Kidney (tissue), 22 donors: ENCODE measurements at places on chromosomes 2 and 18. TPM values are rescaled to one million over a fixed set of nuclear protein-coding genes. Genes with fewer than 3 reads are reported as not detected.

DNA sequence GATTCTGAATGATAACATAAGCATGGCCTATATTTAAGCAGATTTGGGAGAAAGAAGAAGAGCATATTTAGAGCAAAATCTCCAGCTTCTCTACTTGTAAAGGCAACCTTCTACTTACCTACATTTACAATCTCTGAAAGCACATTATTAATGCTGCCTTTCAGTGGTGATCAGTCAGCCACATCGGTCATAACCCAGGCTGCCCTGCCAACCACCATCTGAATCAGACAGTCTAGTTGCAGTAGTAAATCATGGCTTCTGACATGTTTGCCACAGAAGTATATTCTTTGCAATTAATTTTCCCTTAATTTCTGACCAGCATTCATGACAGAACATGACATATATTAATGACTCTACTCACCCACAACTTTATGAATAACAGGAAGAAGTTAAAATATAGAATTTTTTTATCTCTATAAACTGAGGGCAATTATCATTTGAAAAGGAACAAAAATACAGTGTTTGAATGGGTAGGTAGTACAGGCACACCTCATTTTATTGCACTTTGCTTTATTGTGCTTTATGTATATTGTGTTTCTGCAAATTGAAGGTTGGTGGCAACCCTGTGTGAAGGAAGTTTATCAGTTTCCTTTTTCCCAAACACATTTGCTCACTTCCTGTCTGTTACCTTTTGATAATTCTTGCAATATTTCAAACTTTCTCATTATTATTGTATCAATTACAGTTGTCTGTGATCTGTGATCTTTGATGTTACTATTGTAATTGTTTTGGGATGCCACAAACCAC, 531.6 kb upstream of the CHAC2 start:
- DNase-seq = peak; percentile 70

- DNase-seq = no peak
These were observed 168.8 kb downstream of the THADA start for GRCh38 chr2:43427032-43427424.

DNA sequence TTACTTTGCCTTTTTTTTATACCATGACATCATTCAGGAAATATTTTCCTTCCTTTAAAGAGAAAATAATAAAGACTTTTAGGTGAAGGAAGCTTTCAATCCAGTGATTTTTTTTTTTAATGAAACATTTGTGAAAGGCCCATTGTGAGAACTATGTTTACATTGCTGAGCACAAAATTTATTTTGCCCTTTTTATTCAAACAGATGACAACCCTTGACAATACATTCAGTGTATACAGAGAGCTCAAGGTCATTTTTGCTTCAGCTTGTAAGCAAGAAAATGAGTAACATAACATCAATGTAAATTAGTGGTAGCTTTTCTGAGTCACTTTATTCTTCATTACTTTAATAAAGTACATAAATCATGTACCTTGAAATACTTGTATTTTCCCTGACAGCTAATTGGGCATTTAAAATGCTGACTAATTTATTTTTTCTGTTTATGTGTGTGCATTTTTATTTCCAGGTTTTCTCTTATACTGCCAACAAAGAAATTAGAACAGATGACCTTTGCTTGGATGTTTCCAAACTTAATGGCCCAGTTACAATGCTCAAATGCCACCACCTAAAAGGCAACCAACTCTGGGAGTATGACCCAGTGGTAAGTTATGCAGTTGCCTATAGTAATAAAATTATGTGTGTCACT, 121.6 kb downstream of the GALNT1 start:
- no peak for DNase-seq

DNA sequence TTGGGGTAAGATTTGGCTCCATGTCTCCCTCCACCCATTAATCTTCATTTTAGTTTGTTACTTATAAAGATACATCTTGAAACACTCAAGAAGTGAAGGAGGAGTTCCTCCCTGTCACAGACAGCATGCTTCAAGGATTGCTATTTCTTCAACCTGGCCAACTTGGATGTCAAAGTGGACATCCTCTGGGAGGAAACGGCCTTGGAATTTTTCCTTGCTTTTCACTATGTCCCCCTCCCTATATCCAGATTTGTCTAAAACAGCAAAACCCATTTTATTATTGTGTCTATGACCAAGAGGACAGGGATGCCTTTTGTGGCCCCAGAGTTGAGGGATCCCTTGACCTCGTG, 242.9 kb downstream of the LPIN1 start:
- no peak for DNase-seq

Gene GAD1
- total RNA-seq = 1.1 TPM

- no peak for DNase-seq
These were observed 162.3 kb downstream of the MREG start for GRCh38 chr2:215851082-215851481.

DNA sequence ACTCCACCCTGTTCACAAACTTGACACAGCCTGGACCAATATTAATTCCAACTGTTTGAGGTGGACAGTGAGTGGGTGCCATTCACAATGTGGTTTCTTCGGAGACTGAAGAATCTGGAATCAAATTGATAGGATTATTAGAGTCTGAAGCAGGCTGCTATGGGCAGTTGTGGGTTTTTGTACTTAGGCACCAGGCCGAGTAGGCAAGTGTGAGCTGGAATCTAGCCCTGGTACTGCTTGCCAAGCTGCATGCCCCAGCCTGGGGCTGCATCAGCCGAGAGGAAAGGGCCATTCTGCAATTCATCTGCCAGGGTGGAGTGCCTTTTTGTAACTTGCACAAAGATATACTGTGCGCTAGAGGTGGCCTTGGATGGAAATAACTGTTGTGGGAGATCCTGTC, 654.7 kb upstream of the FANCL start:
- DNase-seq = no peak

DNA sequence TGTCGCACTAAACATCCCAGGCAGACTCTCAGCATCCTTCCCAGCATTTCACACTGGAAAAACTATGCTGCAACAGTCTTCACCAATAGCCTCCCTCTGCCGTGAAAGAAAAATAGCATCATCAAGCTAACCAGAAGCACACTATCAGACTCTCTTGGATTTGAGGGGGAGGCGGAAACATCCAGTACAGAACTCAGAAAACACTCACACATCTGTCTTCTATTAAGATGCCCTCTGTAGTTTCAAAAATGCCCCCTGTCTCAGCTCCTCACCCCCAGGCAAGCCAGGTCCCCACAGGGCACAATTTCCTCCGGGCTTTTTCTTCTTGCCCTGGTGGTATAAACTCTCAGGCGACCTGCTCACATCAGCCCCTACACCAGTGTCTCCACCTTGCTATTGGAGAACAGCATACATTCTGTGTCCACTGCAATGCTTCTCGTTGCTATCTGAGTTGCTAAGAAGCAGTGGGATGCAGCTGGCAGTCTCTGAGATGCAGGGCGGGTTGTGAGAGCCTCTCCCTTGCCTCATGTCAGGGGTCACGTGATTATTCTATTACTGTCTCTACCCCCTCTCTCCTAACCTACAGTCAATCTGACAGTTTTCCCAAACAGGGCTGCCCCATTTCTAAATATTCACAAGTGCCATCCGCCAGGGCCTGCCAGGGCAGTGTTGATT, 189.9 kb downstream of the INO80D start:
- no peak for DNase-seq

DNA sequence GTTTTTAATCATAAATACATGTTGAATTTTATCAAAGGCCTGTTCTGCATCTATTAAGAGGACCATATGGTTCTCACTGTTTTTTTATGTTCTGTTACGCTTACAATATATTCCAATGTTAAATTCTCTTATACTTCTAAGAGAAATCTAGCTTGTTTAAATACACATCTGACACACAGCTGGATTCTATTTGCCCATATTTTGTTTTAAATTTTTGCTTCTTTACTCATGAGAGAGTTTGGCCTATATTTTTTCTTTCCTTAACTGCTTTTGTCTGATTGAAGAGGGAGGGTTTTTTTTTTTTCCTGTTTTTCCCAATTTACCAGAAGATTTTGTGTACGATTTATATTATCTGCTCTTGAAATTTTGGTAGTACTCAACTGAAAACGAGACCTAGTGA, 34.9 kb downstream of the RNF144A start:
- no peak for DNase-seq

Gene FRZB
- total RNA-seq = 12.9 TPM

DNA sequence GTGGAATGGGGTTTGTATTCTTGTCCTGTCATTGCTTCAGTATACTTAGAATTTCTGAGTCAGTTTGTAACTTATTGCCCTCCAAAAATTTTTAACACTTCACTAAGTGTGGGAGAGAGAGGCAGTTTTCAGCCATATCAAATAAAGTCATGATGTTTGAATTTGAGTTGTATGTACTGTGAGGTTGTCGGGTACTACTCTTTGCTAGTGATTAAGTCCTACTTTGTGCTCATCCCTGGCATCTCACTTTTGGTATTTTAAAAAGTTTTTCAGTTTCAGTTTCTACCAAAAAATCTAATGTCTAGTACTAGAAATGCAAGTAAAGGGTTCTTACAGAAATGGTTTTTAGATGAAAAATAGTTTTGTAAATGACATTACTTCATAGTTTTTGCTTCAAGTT, 40.7 kb downstream of the EIF5B start:
- no peak for DNase-seq

- DNase-seq = no peak
These were observed 640.7 kb upstream of the ACVR2A start for GRCh38 chr2:147204102-147204501.

DNA sequence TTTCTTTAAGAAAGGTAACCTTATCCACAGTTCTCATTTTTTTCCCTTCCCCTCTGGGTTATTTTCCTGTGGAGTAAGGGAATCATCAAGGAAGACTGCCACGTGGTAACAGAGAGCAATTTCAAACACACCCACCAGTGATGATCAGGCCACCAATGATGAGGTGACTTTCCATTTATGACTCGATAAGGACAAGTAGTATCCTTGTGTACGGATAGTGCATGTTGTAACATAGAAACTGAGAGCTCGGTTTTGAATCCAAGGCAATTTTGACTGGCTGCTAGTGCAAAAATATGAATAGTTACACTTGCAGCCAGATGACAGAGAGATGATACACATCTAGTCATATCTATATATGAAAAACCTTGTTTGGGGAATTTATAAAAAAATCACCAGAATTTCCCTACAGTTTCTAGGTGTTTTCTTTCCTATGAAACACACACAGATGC, 143.6 kb upstream of the TCF4 start:
- no peak for DNase-seq

DNA sequence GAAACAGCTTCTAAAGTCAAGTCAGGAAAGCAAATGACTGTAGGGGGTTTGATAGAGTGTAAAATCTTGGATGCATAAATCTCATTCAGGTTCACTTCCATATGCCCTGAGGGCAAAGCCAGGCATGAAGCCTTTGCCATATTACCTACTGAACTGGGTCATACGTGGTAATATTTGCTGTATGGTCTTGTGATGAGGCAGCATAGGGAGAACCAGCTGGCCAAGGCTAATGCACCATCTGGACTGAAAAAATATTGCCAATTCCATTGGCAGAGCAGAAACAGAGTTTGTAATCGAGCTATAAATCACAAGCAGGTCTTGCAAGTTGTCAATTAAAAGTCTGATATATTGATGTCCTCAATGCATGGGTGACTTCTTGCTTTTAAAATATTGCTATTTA, 243.8 kb downstream of the ERBB4 start:
- DNase-seq = no peak

- DNase-seq = no peak
These were observed 99.0 kb downstream of the L3MBTL4 start for GRCh38 chr18:6315517-6316331.

GRCh38 chr18:2974731-2975130, 38.2 kb downstream of the LPIN2 start:
- DNase-seq = no peak

DNA sequence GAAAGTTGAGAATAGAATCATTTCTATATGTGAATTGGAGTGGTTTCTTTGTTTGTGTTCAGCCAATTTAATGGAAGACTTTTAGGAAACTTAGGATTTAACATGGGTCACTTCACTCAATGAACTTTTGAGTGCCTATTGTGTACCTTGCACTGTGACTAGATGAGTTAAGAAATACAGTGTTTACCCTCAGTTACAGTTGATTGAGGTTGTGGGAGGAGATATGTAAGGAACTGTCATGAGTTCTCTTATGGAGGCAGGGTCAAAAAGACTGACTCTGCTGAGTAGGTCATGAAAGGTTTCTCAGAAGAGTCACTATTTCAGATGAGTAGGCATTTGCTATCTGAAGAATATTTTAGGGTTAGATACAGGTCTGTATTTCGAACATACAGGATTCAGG, 98.6 kb downstream of the RAB3GAP1 start:
- DNase-seq = no peak

Gene MARCHF4
- not detected for total RNA-seq

Gene FAHD2A
- 24.9 TPM for total RNA-seq

- no peak for DNase-seq
These were observed 16.3 kb downstream of the CAPN14 start for GRCh38 chr2:31200972-31201371.

- no peak for DNase-seq
These were observed 50.4 kb upstream of the MCM6 start for GRCh38 chr2:135926605-135927004.

Gene TRIM54
- total RNA-seq = 0.31 TPM

Gene EVA1A
- total RNA-seq = 28.1 TPM

- DNase-seq = no peak
These were observed 869.2 kb downstream of the BCL11A start for GRCh38 chr2:59684116-59684770.

Gene GALNT5
- total RNA-seq = 0.47 TPM

- DNase-seq = no peak
These were observed 826.0 kb downstream of the PLCL1 start for GRCh38 chr2:198630384-198630783.
